ENCODE measurements at places on chromosomes 1 and 21.

DNA sequence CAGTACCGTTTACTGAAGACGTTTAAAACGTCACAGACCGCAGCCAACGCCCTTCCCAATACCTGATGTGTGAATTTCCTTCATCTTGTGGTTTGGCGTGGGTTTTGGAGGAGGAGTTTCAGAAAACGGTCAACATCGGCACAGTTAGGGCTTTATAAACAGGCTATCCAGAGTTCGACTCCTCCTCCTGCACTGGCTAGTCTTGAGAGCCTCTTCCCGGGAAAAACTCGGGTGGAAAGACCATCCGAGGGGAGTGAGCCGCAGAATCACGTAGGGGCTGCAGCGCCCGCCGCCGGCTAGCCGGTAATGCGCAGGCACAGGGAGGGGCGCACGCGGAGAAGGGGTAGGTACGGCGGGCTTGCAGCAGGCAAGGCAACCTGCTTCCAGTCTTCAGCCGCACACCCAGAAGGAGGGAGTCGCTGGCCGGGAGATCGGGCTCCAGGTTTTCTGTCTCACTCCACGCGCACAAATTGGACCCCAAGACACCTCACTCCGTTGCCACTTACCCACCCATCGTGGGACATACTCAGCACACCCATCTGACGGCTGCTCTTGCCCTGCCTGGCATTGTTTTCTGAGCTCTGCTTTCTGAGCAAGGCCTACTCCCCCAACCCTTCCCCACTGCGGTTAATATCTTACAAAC lies 25.4 kb downstream of the SLC19A2 start:
- DNase-seq = no peak

GRCh38 chr1:248852481-248853405 lies 6.1 kb downstream of the ZNF692 start:
- DNase-seq = no peak

DNA sequence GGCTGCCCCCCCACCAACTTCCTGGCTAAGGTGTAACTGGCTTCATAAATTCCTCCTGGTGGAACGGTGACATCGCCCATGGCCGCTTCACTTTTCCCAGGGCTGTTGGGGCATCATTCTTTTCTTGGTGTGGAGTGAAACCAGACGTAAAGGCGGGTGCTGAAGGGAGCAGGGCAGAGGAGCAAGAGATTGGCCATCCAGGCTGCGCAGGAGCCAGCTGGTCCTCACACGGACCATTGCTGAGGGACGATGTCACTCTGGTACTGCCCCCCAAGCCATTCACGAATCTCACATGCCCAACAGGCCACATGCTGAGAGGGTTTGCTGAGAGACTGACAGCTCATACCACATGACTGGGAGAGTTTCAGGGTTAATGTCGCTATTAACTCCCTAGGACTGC lies 10.5 kb upstream of the PKP1 start:
- DNase-seq = no peak

DNA sequence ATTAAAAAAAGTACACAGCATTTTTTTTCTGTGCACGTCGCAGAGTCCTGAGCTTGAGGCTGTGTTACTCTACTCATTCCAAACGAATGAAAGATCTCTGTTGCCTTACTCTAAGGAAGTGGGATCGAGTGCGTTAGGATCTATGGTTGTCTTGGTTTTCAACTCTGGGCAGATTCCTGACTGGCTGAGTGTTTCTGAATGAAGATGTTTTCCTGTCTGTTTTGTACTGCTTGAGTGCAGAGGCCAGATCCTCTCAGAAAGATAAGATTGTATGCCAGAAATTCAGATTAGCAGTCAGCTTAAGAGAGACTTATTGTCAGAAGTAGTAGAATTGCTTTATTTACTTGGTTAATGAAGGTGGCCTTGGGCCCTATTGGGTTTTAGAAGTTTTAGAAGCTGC lies 14.0 kb downstream of the PLA2G2E start:
- DNase-seq = no peak

DNA sequence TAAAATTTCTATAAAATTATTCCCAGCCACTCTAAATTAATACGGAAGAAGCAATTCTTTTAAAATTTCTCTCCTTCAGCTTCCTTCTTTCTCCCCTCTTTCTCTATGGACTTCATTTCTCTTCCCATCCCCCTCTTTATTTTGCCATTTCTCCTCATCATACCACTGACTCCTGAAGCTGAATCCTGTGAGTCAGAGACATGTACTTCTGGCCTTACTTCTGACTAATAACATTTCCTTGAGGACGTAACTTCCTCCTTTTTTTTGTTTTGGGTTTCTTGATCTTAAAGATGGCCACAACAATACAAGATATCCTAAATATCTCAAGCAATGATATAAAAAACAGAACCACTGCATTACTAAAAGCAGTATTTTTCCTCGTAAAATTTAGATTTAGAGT lies 63.6 kb upstream of the DENND1B start:
- no peak for DNase-seq

DNA sequence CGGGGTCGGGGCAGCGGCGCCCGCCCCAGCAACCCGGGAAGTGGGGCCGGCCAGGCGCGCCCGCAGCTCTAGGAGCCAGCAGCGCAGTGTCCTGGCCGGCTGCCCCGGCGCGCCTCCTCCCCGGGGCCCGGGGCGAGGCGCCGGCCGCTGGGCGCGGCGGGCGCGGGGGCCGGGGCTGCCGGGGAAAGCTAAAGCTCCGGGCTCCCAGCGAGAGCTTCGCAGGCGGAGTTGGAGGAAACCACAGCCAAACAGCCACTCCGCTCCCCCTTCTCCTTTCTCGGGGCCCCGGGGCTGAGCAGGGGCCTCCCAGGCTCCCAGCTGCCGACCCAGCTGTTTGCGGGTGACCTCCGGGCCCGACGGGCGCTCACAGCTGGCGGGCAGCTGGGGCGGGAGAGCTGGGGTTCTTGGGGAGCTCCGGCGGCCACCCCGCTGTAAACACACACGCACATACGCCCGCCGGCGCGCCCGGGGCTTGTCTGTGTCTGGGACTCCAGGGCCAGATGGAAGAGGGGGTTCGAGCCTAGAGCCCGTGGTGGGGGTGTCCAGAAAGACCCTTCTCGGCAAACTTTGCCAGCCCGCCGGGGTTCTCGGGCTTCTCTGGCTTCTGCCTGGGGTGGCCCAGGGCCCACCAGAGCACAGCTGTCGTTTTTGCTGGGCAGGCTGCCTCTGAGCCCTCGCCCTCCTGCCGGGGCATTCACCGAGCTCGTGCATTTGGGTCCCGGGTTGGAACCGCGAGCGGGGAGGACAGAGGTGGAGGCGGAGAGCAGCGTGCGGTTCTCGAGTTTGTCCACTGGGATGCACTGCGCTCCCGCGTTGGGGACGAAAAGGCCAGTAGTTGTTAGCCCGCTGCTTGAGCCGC lies 1.5 kb downstream of the AJAP1 start:
- DNase-seq = no peak

GRCh38 chr1:54167422-54168139 lies 14.8 kb upstream of the CDCP2 start:
- no peak for DNase-seq

GRCh38 chr1:78029793-78030192 lies 16.0 kb upstream of the GIPC2 start:
- no peak for DNase-seq

GRCh38 chr1:230972855-230973271 lies 5.8 kb downstream of the TTC13 start:
- peak; percentile 67 for DNase-seq

DNA sequence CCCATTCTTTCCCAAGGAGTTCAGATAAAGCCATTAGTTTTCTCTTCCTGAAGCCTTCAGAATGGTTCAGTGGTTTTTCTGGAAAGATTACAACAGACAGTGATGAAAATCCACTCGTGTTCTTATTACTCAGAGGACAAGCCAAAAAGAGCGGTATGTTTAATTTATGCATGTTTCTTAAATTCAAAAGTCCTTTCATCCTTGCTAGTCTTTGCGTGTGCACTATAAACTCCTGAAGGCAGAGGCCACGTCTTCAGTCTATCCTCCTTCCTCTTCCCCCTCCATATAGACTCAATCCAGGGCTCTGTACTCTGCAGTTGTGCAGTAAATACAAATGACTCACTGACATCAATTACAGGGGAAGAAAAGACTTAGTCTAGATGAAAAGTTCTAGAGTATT lies 409.2 kb upstream of the PLXNA2 start:
- DNase-seq = no peak

- DNase-seq = no peak
Observed at GRCh38 chr21:31352836-31353235, 8.8 kb upstream of the TIAM1 start.

GRCh38 chr1:59732214-59732955 lies 82.4 kb upstream of the HOOK1 start:
- no peak for DNase-seq

DNA sequence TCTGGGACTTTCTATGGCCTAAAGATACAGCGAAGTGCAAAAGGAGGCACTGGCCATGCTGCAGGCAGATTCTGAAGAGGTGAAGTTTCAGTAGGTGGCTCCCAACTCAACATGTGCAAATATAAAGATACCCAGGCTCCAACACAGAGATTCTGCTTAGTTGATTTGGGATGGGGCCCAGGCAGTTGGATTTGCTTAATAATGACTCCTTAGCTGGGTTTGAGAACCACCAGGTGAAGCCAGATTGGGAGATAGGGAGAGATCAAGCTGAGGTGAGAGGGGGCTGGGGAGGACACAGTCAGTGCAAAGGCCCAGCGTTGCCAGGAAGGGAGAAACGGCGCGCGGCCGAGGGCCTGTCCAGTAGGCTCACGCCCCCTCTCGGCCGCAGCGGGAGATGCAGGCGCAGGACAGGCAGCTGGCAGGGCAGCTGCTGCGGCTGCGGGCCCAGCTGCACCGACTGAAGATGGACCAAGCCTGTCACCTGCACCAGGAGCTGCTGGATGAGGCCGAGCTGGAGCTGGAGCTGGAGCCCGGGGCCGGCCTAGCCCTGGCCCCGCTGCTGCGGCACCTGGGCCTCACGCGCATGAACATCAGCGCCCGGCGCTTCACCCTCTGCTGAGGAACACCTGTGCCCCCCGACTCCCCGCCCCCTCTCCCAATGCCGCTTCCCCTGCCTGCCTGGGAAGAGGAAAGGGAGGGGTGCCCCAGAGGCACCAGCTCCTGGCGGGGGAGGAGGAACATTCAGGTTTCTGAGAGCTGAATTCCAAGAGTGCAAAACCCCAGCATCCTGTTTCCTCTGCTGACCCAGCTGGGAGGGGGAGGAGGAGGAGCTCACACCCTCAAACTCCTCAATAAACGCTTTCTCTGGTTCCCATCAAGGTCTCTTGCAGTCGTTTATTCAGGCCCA lies 1.2 kb downstream of the FAM167B start:
- peak; percentile 48 for DNase-seq

DNA sequence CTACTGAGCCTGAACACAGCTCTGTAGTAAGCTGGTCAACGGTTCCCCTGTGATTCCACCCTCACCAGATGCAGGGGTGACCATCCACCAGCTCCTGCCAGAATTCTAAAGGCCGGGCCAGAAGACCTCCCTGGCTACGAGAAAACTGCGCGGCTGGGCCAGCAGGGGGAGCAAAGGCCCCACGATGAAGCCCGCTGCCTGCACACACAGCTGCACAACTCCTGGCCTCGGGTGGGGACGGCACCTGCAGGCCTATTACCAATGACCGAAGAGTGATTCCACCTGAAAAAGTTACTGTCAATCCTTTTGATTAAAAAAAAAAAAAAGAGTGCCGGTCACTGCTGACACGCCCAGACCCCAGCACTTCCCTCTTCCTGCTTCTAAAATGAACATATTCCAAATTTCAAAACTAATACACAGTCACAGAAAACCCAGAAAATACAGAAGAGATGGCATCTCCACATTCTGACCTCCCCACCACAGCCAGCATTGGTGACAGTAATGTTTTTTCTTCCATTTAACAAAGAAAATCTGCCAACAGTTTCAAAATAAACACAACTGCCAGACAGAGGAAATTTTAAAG lies 49.8 kb upstream of the RIPK4 start:
- DNase-seq = peak; percentile 5

DNA sequence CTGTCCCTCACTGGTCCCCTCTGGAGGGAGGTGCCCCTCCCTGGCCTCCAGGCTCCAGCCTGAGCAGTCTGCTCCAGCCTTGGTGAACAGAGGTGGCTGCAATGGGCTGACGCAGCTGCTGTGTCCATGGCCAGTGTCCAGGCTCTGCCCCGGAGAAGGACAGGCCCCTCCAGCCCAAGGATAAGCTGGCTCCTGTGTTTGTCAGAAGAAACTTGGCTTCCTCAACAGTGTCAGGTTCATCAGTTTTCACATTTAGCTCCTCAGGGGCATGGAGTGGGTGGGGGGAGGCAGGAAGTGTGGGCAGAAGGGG lies 402.8 kb downstream of the MATN1 start:
- DNase-seq = no peak

- DNase-seq = no peak
Observed at GRCh38 chr1:156862997-156863599, 2.4 kb downstream of the NTRK1 start.

GRCh38 chr1:100936194-100936967 lies 40.5 kb downstream of the SLC30A7 start:
- no peak for DNase-seq

- DNase-seq = no peak
Observed at GRCh38 chr1:5740865-5741860, 251.1 kb downstream of the NPHP4 start.

- DNase-seq = no peak
Observed at GRCh38 chr1:182149411-182149965, 88.0 kb upstream of the ZNF648 start.

DNA sequence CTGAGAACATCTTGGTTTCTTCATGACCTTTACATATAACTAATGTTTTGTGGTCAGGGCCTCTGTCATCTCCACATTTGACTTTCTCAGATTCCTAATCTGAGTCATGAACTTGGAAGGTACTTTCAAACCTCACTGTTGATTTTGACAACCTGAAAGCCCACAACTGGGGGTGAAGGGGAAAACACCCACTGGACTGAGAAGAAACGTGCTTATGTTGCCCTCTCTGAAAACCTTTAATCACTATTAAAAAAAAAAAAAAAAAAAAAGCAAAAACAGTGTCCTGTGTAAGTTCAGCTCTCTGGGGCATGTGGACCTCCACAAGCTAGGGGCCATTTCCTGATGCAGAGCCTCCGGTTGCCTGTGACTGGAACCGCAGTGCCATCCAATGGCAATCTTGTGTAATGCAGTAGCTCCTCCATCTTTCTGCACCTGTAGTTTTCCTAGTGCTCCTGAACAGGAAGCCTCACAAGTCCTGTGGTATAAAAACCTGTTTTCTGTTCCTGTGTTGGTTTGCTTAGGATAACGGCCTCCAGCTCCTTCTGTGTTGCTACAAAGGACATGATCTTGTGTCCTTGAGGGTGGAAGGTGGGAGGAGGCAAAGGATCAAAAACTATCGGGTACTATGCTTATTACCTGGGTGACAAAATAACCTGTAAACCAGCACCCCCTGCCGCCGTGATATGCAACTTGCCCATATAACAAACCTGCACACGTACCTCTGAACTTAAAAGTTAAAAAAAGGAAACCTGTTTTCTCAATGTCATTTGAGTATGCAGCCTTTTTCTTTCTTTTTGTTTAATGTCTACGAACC lies 124.5 kb downstream of the ZNF648 start:
- peak; percentile 1 for DNase-seq

- DNase-seq = no peak
Observed at GRCh38 chr1:156089704-156090103, 7.4 kb upstream of the MEX3A start.
